ENCODE measurements at places on chromosomes 7 and 10.

- no peak for DNase-seq
Measured at GRCh38 chr10:108696792-108697477, 1226.4 kb downstream of the XPNPEP1 start.

GRCh38 chr7:36570528-36571189, 153.6 kb downstream of the AOAH start:
- no peak for DNase-seq

DNA sequence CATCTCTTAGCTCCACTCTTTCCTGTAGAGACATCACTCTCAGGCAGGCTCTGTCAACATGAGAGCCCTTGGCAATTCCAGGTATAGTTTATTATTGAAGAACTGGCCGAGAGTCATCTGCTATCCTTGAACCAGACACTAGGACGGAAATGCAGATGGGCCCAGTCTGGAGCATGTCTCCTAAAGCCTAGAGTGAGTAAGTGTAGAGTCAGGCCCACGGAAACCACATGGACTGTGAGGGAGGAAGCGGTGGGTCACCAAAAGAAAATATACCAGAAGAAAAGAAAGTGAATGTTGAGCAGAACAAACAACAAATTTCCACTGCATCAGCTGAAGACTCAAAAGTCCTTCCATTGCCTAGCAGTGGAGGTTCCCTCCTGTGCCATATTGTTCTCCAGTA, 15.7 kb upstream of the RELN start:
- no peak for DNase-seq

DNA sequence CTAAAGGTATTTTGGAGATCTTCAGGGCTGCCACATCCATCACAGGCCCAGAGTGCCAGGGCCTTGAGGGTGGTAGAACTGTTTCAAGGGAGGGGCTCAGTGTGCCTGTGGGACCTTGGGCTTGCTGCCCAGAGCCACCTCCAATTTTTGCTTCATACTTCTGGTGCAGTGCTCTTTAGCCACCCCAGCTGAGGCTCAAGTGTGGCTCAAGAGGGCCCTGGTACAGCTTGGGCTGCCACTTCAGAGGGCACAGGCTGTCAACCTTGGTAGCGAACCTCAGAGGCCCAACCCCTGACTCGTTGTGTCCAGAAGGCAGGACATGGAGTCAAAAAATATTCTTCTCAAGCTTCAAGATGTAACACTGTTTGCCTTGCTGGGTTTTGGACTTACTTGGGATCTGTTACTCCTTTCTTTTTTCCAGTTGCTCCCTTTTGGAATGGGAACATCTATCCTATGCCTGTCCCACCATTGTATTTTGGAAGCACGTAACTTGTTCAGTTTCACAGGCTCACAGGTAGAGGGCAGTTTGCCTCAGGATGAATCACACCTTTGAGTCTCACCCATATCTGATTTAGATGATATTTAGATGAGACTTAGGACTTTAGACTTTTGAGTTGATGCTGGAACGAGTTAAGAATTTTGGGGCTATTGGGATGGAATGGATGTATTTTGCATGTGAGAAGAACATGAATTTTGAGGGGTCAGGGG, 224.8 kb downstream of the RPS24 start:
- no peak for DNase-seq

DNA sequence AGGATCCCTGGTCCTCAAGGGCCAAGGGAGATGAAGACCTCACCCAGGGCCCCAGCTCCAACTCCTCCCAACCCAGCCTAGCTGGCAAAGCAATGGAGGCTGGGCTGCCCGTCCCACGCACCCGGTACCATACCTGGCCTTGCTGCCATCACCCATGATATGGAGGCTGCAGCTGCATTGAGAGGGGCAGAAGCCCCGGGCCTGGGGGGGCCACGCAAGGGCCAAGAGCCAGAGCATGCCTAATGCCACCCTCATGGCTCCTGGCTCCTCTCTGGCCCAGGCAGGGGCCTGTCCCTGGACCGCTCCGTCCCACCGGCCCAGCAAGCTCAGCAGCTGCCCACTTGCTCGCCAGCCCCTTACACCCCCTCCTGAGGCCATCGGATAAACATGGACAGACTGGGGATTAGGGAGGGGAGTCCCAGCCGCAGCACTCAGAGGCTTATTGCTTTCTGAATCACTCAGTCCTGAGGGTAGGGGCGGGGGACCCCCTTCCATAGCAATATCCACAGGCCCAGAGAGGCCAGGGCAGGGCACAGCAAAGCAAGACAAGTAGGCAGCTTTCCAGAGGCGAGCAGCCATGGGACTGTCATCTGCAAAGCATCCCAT, at the start of gene LRIT1:
Gene LRIT1 (minus strand): TSS at position 362 of the 606 bp plus-strand sequence. CDS start 107 bp downstream, at position 255.
- no peak for DNase-seq

GRCh38 chr10:102111276-102111675, 8.9 kb downstream of the LDB1 start:
- DNase-seq: no peak

- DNase-seq: no peak
Measured at GRCh38 chr7:140284062-140284461, 107.3 kb upstream of the KDM7A start.

GRCh38 chr10:31011017-31011664, 20.5 kb downstream of the ZNF438 start:
- no peak for DNase-seq

- no peak for DNase-seq
Measured at GRCh38 chr10:96576277-96576980, 10.4 kb downstream of the TM9SF3 start.

GRCh38 chr7:19327018-19327417, 181.8 kb upstream of the FERD3L start:
- DNase-seq: no peak

DNA sequence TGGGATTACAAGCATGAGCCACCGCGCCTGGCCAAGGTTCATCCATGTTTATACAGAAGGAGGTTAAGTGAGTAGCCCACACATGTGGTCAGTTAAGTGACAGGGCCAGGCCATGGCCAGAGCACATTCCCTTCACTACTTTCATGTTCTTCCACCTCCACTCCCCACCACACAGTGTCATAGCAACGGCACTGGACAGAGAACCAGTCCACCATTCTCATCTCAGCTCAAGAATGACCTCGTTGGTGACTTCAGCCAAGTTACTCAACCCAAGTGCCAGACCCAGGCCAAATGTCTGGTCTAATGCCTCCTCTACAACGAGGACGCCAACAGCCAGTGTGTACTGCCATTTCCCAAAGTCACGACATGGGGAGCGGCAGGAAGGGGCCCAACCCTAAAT, 62.4 kb downstream of the INHBA start:
- DNase-seq: no peak

DNA sequence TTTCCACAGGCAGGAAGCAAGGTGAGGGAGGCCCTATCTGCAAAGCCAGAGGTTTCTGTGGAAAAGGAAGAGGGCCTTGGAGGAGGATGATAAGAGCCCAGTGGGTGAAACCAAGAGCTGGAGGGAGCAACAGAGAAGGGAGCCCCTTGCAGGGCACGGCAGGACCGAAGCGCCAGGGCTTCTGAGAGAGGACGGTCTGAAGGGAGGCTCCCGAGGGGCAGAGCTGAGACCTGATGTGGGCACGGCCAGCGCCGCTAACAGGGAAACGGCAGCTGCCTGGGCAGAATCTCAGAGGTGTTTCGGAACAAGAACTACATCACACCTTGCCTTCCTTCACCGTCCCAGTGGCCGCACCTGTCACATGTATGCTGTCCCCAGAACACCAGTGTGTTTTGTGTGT, 144.3 kb upstream of the ADARB2 start:
- DNase-seq: no peak

DNA sequence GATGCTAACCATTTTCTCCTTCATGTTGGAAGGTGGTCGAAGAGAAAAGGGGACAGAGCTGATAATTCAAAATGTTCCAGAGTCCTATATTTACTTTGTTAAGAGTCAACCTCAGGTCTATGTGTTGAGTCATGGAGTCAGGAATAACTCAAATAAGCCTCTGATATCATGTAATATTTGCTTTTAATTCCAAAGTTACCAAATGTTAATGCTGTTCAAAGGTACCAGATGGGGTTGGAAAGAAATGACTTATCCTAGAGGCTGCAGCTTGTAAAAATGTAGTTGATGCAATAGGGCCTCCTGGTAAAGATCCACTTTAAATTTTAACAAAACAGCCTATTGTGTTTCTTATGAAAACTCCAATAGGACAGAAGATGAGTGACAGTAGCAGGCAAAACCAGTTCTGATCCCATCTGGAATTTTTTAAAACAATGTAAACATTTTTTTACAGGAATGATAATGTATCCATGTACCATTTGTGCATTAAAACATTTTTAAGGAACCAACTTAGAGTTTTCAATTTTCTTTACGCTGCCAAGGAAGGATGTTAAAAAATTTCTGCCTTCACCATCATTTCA, 218.2 kb downstream of the ANK3 start:
- DNase-seq: no peak

GRCh38 chr7:23183279-23184012, 1.6 kb downstream of the NUP42 start:
- DNase-seq: no peak

GRCh38 chr7:52547308-52547910, 488.0 kb upstream of the POM121L12 start:
- no peak for DNase-seq

Measured in stimulated activated CD4-positive, alpha-beta T cell treated with anti-CD3 and anti-CD28 coated beads, Interleukin-15, amount 100 ng/mL, for 1 hour (primary cell).